Activated T-cell treated with anti-CD3 and anti-CD28 coated beads, Interleukin-2, amount 50 U/mL, for 72 hours (primary cell): ENCODE measurements at places on chromosomes 3 and 15. TPM values are rescaled to one million over a fixed set of nuclear protein-coding genes. Genes with fewer than 3 reads are reported as not detected.
A peak's percentile ranks its signal among the peaks of the same experiment; 100 is the strongest.

DNA sequence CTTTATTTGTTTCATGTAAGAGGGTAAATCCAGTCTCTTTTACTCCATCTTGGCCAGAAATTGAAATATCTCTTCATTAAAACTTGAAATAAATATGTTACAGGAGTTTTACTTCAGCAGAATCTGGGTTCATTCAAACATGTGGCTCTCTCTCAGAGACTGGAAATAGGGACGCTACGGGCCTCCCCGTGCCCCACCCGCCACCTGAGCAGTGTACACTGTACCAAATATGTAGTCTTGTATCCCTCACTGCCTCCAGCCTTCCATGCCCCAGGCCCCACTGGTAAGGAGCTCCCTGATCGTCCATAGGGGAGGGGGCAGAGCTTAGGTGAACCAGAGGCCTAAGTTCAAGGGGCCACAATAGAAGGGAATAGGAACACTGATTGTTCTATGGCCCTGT is 36.0 kb downstream of the RPL39L start:
- no peaks in the 10 kb centered on the region for H3K27me3 ChIP-seq
- H3K4me3 ChIP-seq = no peak overlapping the region
- no peaks in the 10 kb centered on the region for H3K36me3 ChIP-seq
- no peak for DNase-seq

DNA sequence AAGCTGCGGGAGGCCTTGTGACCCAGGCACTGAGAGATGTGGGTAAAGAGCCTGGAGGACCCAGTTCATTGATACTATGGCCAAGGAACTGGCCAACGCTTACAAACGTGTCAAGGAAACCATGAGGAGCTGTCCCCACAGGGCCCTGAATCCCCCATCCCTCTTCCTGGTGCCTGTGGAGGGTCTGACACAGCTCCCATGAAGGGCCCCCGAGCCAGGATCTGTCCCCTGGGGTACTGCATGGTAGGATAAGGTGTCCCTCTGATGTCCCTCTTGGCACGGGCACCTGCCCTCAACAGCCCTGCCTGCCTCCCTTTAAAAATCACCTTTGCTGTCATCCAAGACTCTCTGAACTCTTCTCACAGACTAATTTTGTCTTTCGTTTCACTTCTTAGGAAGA is 122.4 kb downstream of the ADCY5 start:
- no peaks in the 10 kb centered on the region for H3K27me3 ChIP-seq
- H3K36me3 ChIP-seq = no peaks in the 10 kb centered on the region
- DNase-seq = no peak
- no peak overlapping the region for H3K4me3 ChIP-seq

DNA sequence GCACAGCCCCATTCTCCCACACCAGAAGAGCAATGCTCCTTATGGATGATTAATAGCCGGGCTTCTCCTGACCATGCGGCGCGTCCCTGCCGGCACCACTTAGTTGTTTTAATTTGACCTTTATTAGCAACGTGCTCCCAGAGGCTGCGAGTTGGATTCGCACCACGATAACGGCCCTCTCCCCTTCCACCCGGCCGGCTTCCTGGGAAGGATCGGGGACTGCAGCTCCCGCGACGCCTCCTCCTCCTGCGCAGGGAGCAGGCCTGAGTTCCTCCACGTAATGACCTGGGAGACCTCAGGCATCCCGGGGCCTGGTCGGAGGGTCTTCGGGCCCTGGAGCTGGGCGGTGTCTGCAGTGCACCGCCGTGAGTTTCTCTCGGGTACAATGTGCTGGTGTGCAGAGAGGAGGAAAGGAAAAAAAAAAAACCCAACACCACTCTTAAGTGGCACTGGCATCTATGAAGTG is 243.3 kb upstream of the TOPAZ1 start:
- no peak for DNase-seq
- peak overlapping the region; percentile 81 for H3K4me3 ChIP-seq
- peaks cover 38% of the 10 kb centered on the region for H3K4me1 ChIP-seq
- no peak overlapping the region for H3K27ac ChIP-seq

DNA sequence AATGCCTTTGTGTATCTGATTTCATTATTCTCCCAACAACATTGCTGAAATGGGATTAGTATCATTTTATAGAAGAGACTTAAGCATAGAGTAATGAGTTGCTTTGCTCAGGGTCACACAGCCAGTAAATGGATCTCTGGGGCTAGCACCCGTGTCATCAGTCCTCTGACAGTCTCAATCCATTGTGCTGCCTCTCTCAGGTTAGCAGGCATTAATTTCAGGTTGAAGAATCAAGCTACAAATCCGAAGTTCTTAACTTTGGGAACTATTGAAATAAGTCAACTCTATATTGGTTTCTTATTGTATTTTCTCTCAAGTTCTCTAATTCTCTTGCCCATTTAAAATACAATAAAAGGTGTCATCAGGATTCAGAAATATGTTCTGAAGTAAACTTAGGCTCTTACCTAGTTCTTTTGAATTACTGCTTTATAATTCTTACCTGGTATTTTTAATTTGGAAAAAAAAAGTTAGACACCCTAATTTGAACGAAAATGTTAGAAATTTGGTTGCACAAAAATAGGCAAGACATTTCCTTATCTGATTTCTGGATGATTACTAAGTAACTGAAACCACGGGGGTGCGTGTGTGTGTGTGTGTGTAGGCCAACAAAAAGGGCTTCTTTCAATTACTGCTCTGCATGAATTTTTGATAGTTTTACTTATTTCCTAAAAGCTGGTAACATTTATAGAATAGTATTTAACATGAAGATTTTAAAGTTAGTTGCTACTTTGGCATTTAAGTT is 189.8 kb downstream of the MBNL1 start:
- peak overlapping the region; percentile 54 for H3K4me3 ChIP-seq
- H3K4me1 ChIP-seq = peaks cover 30% of the 10 kb centered on the region
- peaks cover 34% of the 10 kb centered on the region for H3K36me3 ChIP-seq
- H3K27ac ChIP-seq = peak overlapping the region; percentile 92
- DNase-seq = no peak
- no peaks in the 10 kb centered on the region for H3K27me3 ChIP-seq

DNA sequence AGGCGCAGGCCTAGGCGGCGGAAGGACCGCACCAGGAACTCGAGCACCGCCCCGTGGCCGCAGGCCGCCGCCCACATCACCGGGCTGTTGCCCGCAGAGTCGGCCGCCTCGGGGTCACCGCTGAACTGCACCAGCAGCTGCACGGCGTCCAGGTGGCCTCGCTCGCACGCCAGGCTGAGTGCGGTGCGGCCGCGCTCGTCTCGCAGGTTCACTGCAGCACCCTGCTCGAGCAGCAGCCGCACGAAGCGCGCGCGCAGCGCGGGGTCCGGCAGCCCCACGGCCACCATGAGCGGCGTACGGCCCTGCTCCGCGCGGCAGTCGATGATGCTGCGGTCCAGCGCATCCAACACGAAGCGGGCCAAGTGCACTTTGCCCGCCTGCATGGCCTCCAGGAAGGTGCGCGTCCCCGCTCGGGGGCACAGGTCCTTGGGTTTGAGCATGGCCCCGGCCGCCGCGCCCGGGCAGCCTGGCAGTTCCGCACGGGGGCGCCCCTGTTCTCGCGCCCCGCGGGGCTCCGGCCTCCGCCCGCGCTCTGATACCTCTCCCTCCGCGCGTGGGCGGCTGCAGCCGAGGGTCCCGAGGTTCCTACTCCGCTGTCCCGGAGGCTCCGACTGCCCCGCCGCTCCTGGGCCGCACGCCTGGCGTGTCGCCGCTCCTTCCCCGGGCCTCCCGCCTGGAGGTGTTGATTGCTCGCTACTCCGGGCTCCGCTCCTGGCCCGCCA is 556 bp downstream of the ANKRD63 start:
- H3K36me3 ChIP-seq = no peaks in the 10 kb centered on the region
- H3K4me3 ChIP-seq = peak overlapping the region; percentile 77
- H3K4me1 ChIP-seq = no peaks in the 10 kb centered on the region
- H3K27me3 ChIP-seq = peaks cover 40% of the 10 kb centered on the region
- DNase-seq = peak; percentile 74
- no peak overlapping the region for H3K27ac ChIP-seq

DNA sequence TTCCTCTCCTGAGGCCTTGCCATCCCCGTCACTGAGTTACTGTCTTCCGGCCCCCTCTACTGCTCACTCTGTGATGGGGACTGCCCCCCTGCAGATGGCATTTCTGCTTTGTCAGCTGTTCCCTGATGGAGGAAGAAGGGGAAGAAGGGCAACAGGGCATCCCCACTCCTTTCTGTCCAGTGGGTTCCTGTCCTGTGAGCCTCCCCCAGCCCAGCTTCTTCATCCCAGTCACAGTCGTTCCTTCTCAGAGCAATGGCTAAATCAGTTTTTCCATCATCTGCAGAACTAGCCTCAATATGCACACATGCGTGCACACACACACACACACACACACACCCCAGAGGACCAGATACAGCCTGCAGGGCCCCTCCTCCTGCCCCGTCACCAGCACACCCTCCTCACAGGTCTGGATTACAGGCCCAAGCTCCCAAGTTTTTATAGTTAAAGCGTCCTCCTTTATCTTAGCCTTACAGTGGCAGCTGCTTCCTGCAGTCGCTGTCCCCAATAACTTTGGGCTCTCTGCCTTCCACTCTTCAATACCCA is 21.4 kb downstream of the ALDH1L1 start:
- no peaks in the 10 kb centered on the region for H3K4me1 ChIP-seq
- DNase-seq = no peak
- no peaks in the 10 kb centered on the region for H3K36me3 ChIP-seq
- H3K4me3 ChIP-seq = no peak overlapping the region

DNA sequence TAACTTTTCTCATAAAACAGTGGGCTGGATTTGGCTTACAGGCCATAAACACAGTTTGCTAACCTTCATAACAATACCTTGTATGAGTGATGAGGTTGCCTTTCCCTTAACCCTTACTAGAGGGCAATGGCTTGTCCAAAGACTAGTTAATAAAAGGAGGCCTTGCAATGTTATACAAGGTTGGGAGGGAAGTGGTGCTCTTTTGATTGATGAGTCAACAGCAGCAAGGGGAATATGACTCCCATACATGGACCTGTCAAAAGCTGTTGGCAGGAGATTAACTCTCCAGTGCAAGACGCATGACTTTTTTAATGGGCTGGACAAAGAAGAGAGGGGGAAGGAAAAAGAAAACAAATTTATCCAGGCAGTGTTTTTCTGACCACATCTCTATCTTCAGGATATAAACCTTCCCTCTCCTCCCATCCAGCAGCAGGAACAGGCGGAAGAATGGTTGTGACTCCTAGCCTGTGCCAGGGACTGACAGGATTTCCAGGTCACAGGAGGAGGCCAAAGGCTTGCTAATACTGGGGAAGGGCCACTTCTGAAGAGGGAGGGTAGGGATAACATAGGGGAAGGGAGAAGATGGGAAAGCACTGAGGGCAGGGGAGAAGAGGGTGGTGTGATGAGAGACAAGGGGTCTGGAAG is 35.2 kb upstream of the ARL14 start:
- H3K4me3 ChIP-seq = no peak overlapping the region
- H3K36me3 ChIP-seq = no peaks in the 10 kb centered on the region
- H3K27me3 ChIP-seq = no peaks in the 10 kb centered on the region
- H3K4me1 ChIP-seq = no peaks in the 10 kb centered on the region
- no peak overlapping the region for H3K27ac ChIP-seq

DNA sequence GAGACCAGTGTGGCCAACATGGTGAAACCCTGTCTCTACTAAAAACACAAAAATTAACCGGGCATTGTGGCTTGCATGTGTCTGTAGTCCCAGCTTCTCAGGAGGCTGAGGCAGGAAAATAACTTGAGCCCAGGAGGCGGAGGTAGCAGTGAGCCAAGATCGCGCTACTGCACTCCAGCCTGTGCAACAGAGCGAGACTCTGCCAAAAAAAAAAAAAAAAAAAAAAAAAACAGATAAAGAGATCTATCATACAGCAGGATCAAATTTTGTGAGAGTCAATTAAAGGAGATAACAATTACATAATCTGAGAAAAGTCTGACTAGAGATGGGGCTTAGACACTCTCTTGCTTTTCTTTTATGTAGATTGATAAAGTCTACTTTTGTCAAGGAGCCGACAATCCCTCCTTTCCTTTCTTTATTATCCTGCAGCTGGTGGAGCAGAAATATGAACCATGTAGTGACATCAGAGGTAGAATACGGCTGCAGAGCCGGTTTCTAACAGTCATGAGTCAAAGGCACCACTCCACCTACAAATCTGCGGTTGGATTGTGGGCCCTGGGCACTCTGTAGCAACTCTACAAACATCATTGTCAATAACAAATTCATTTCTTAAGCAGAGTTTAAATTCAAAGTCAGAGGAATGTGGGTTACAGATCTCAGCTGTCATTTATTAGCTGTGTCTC is 9.0 kb downstream of the C2CD4A start:
- no peaks in the 10 kb centered on the region for H3K4me1 ChIP-seq

DNA sequence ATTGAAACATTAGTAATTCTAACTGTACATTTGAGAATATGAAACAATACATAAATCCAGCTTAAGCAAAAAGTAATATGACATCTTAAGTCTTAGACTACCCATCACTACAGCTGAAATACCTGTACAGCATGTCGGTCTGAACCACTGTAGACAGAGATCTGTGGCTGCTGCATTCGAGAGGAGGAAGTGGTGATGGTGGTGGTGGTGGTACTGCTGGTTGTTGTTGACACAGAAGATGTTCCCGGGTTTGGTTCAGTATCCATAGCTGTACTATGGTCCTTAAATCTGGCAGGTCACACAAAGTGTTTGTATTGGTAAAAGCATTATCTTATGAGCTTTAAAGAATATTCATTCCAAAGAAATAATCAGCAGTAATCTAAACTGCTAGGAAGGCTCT is 2.9 kb downstream of the PHC3 start:
- peak; percentile 71 for DNase-seq
- peaks cover 8% of the 10 kb centered on the region for H3K36me3 ChIP-seq
- H3K4me3 ChIP-seq = peak overlapping the region; percentile 74
- no peaks in the 10 kb centered on the region for H3K27me3 ChIP-seq
- peak overlapping the region; percentile 70 for H3K27ac ChIP-seq

DNA sequence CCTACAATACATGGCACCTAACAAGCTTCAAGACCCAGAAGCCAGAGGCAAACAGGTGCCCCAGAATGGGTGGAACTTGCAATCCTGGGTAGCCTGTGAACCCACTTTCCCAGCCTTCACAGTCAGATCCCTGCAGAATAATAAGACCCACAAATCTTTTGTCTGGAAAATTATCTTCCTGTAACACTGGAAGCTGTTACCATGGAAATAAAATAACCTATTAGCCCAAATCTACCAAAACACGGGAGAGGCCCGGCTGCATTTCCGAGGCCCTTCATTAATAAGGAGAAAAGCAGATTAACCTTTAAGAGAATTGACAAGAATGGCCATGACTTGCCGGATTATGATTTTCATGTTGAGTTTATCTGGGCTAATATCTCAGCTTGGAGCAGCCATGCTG is 256.1 kb upstream of the PROK2 start:
- no peak overlapping the region for H3K27ac ChIP-seq
- no peaks in the 10 kb centered on the region for H3K4me1 ChIP-seq
- peaks cover 37% of the 10 kb centered on the region for H3K27me3 ChIP-seq

DNA sequence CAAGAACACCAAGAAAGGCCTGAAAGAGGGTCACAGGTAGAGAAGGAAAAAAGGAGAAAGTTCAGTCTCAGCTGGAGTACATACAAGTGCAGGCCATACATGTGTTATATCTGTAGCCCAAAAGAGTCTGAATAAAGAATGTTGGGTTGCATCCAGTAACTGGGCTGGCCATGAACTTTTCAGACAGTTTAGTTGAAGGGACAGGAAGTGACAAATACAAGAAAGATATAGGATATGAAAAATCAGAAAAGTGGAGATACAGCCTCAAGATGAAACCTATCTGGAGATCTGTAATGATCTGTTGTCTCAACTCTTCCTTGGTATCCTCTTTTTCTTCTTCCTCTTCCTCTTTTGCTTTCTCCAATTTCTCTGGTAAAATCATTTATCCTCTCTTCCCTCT is 671.7 kb downstream of the MECOM start:
- H3K4me1 ChIP-seq = no peaks in the 10 kb centered on the region
- no peaks in the 10 kb centered on the region for H3K36me3 ChIP-seq

Gene SLC9A9
- total RNA-seq = 4.3 TPM

Gene CD200
- 23.5 TPM for total RNA-seq

Gene ERICH6
- total RNA-seq = 0.19 TPM

Gene ITIH4
- total RNA-seq = 21.8 TPM

Gene CCDC51
- 13.5 TPM for total RNA-seq
